ENCODE measurements at places on chromosomes 5 and 9.

- no peak for DNase-seq
These were observed 1035.5 kb upstream of the WWC1 start for GRCh38 chr5:167255926-167256325.

DNA sequence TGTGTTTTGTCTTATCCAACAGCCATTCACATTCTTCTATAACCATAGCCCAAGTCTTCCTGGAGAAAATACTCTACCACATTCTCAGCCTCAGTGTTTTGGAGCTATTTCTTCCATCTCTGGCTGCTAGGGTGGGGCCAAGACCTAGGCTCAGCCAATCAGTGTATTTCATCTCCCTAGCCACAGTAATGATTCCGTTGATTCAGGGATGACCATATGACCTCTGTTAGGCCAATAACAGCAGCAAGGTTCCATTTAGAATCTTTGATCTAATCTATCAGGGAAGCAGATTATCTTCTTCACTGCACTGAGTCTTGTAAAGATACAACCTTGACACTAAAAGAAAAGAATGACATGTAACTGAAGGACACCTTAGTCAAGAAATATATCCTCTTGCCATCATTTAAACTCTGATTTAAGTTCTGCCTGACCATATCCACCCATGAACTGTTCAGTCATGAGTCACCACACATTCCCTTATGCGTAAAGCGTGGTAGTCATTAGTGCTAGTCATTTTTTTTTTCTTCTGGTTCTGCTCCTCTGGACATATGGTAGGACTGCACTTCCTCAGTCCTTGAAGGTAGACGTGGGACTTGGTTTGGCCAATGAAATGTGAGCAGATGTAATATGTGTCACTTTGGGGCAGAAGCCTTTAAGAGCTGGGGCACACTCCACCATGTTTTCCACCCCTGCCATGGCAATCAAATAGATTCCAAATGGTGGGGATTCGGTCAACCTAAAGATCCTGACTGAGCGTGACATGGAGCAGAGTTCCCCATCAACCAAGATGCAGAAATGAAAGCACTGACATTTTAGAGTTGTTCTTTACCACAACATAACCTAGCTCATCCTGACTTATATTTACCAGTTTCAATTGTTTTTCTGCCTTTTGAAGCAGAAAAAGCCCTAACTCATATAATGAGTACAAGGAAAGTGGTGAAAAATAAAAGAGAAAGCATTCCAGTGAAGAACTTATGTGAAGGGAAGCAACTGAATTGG is 12.7 kb upstream of the PRELID2 start:
- no peak for DNase-seq

GRCh38 chr5:83731638-83732037 is 11.0 kb upstream of the HAPLN1 start:
- DNase-seq = no peak

GRCh38 chr5:169085636-169086035 is 215.3 kb downstream of the SLIT3 start:
- DNase-seq = no peak

- no peak for DNase-seq
These were observed 5.4 kb upstream of the CCDC187 start for GRCh38 chr9:136309101-136309801.

GRCh38 chr5:59259237-59259636 is 634.3 kb downstream of the PDE4D start:
- DNase-seq = no peak

- DNase-seq = no peak
These were observed at the start of gene AGXT2 for GRCh38 chr5:35047785-35048404. Gene AGXT2 (minus strand): TSS chr5:35047949. CDS start chr5:35047892, 57 bp downstream.

GRCh38 chr9:80131627-80132026 is 559.9 kb downstream of the TLE4 start:
- no peak for DNase-seq

DNA sequence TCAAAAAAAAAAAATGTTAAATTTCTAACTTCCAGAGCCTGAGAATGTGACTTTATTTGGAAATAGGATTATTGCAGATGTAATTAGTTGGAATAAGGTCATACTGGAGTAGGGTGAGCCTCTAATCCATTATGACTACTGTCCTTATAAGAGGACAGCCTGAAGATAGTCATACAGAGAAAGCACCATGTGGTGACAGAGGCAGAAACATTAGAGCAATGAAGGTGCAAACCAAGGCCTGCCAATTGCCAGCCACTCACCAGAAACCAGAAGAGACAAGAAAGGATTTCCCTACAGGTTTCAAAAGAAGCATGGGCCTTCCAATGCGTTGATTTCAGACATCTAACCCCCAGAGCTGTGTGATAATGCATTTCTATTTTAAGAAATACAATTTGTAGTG is 659.2 kb upstream of the CHD1 start:
- no peak for DNase-seq

GRCh38 chr9:34884747-34885189 is 73.3 kb upstream of the PHF24 start:
- no peak for DNase-seq

GRCh38 chr9:121598167-121598964 is 53.1 kb upstream of the DAB2IP start:
- DNase-seq = no peak

DNA sequence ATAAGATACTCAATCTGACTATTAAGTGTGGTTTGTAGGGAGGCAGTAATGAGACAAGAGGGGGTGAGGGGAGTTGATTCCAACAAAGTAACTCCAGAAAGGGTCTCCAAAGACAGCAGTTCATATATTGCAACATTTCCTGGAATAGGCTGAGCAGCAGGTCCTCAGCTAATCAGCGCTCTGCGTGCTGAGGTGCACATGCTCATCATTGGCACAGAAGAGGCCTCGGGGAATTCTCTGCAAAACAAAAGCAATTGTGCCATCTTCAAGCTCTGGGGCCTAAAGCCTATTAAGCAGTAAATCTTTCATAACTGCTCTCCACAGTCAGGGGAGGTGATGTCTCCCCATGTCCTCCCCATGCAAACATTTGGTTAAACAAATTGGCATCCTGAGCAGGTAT is 357.3 kb downstream of the SPOCK1 start:
- DNase-seq = no peak

DNA sequence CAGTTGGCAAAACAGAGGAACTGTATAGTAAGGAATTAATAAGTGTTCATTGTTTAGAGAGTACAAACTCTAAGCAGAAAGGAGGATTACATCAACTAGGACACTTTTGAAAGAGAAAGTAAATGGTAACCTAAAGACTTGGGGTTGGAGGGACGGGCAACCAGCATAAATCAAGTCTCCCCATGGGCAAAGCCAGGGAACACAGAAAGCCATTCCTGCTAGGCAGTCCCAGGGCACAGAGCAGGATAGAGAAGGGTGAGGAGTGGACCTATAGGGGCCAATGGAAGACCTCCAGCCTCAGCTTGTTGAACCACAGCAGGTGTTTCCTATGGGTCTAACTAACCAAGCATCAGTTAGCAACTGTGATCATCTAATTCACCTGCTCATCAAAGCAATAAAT is 9.2 kb upstream of the ERAP1 start:
- no peak for DNase-seq

DNA sequence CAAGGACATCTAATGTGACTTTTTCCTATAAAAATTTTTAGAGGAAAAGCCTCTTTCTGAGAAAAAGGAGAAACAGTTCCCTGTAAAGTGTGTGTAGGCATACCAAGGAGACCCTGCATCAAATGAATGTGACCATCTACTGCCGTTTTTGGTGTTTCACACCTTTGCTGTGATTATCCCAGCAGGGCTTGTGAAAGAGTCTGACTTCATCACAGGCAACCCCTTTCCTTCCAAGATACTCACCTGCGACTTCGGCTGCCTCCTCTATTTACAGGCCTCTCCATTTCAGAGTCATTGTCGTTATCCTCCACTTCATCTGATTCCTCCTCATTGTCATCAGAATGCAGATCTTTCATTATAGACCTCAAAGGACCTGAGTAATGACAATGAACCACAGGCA is 259.1 kb downstream of the MLLT3 start:
- DNase-seq = no peak

GRCh38 chr9:98846879-98847278 is 39.4 kb downstream of the GALNT12 start:
- no peak for DNase-seq

GRCh38 chr5:173891308-173892116 is 3.4 kb downstream of the CPEB4 start:
- no peak for DNase-seq

DNA sequence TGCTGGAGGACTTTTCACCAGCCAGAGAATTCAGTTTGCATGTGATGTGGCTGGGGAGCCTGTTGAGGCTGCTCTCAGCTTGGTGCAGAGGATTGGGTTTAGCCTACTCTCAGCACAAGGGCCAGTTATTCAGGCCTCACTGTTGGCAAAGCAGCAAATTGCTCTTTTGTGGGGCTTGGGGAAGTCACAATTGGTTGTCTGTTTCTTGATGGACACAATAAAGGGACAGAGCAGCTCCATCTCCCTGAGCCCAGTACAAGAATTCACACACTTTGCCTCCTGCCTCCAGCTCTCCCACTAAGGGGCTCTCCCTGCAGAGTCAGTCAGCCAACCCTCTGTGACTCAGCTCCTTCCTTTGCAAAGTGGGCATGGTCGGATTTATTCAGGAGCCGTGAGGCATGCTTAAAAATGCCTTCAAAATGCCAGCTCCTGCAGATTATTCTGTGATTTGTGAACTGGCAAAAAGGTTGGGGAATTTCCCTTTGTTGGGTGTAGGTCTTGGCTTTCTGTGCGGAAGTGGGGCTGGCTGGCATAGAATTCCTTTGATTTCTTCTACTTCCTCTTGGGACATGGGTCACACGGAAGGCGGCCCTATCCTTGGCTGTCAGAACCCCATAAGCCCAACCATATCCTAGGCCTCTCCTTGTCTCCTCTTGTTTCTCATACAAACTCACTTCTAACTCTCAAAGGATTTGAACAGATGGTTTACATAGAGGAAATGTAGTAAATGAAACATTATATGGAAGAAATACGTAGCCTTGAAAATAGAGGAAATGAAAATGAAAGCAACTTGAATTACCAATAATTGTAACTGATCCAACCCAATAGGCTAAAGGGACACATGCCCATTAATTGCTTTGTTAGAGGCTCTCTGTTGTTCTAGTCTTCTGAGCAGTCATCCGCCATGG is 118.7 kb upstream of the CD180 start:
- DNase-seq = no peak

GRCh38 chr9:129270205-129270604 is 92.1 kb upstream of the IER5L start:
- peak; percentile 50 for DNase-seq

GRCh38 chr5:140140435-140140834 is 14.7 kb downstream of the IGIP start:
- DNase-seq = no peak

- DNase-seq = no peak
These were observed 8.4 kb downstream of the CFAP90 start for GRCh38 chr5:7842531-7842930.

GRCh38 chr5:52838326-52839015 is 50.8 kb downstream of the ITGA1 start:
- DNase-seq = no peak

GRCh38 chr9:37464006-37464405 is 1.2 kb downstream of the ZBTB5 start:
- DNase-seq = no peak

DNA sequence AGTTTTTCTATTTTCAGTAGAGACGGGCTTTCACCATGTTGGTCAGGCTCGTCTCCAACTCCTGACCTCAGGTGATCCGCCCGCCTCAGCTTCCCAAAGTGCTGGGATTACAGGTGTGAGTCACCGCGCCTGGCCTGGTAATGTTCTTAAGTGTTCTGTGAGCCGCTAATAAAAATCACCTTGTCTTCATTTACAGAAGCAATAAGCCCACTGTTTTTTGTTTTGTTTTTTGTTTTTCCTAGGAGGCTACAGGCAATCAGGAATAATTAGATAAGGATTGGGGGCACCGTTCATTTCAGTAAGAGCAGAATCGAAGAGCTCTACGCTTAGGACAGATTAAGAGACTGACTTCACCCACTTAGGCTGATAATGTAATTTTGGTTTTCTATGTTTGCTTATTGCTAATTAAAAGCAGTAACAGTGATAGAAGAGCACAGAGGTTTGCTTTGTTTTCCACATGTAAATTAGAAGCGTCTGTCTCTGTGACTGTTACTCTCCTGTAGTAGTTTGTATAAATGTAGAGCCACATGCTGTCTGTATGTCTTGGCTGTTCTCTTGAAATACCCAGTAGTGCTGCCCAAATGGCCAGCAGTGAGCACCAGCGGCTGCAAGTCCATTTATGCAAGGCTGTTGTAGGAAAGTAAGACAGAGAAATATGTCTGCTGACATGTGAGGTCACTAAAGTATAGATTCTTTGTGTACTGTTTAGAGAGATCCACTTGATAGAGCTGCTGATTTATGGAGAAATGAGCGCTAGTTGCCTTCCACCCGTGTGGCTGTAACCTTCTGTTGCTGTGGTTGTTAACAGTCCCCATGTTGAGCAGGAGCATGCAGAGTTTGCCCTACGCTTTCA is 30.5 kb downstream of the TRIO start:
- no peak for DNase-seq

- no peak for DNase-seq
These were observed 337.9 kb upstream of the RFX3 start for GRCh38 chr9:3863686-3864085.

DNA sequence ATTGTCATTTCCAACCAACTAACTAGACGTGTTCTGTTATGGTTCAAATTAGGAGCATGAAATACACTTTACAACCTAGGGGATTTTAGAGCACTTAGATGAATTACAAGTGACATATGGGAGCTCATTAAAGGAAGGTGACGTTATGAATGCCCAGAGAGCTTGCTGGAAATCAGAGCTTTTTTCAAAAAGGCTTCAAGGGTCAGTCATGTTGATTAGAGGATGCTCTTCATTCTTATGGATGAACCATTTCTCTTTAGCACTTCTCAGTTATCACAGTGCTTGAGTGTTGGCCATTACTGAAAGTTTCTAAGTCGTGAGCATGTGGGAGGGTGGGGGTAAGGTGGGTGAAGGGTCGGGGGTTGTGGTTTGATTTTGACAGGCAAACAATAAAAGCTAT is 1245.5 kb upstream of the DMAC1 start:
- no peak for DNase-seq

- no peak for DNase-seq
These were observed 44.0 kb downstream of the PTCD2 start for GRCh38 chr5:72364171-72364570.

GRCh38 chr9:79196606-79197005 is 375.2 kb upstream of the TLE4 start:
- DNase-seq = no peak

GRCh38 chr5:101720033-101720432 is 576.1 kb downstream of the SLCO4C1 start:
- no peak for DNase-seq
